ENCODE measurements at places on chromosomes 5 and 9.

- no peak for DNase-seq
Measured at GRCh38 chr5:111747337-111747736, 9.7 kb downstream of the NREP start.

GRCh38 chr9:12680757-12681156 lies 12.4 kb upstream of the TYRP1 start:
- no peak for DNase-seq

- DNase-seq, result no peak
Measured at GRCh38 chr5:122201365-122201764, 72.0 kb downstream of the ZNF474 start.

DNA sequence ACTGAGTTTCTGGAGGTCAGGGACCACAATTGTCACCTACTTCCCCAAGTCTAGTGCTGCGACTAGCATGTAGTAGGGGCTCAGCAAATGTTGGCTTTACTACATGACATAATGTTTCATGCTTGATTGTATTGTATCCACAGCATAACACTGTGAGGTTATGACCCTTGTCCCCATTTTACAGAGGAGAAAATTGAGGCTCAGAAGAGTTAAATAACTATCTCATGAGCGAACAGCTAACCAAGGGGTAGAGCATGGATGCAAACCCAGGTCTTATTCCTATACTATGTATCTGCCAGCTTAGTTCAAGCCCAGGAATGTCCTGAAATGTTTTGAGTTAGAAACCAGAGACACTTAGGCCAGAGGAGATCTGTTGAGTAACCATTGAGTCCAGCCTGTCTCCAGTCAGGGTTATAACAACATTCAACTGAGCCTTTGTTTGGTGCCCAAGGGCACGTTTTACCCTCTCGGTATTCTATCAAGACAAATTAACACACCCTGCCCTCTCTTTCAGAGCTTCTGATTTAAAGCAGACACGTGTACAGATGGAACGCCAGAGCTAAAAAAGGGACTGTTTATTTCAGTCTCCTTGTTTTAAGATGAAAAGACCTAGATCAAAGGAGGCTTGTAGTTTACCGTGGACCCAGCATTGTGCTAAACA lies 16.5 kb downstream of the ANGPTL2 start:
- DNase-seq, result peak; percentile 77

- DNase-seq, result peak; percentile 90
Measured at GRCh38 chr5:136020383-136021015, 8.3 kb upstream of the TGFBI start.

GRCh38 chr9:78158286-78158685 lies 77.6 kb upstream of the CEP78 start:
- DNase-seq, result no peak

- no peak for DNase-seq
Measured at GRCh38 chr5:128109766-128110165, 26.2 kb downstream of the SLC12A2 start.

- no peak for DNase-seq
Measured at GRCh38 chr5:124919076-124919475, 172.6 kb upstream of the ZNF608 start.

DNA sequence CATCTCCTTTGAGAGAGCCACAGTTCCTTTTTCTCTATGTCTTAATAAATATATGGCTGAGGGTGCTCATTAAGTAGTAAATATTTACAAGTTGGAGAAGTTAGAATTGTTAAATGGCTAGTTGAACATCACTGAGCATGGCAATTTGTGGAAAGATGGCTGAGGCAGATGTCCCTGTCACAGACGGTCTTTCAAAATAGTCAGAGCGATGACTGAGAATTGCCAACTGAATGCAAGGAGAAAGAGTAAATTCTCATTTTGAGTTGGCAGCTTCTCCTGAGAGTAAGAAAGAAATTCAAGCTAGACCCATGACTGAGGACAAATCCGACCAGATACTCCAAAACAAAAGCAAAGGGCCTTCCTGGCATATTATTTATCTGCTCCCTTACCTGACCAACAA lies 617.9 kb downstream of the KCTD16 start:
- no peak for DNase-seq

GRCh38 chr5:63154476-63155309 lies 576.1 kb downstream of the LRRC70 start:
- DNase-seq, result no peak

GRCh38 chr9:102700936-102701335 lies 294.2 kb upstream of the CYLC2 start:
- no peak for DNase-seq

- DNase-seq, result peak; percentile 45
Measured at GRCh38 chr9:72894342-72894741, 58.5 kb downstream of the ALDH1A1 start.

- DNase-seq, result no peak
Measured at GRCh38 chr9:119905724-119906123, 536.5 kb upstream of the BRINP1 start.

DNA sequence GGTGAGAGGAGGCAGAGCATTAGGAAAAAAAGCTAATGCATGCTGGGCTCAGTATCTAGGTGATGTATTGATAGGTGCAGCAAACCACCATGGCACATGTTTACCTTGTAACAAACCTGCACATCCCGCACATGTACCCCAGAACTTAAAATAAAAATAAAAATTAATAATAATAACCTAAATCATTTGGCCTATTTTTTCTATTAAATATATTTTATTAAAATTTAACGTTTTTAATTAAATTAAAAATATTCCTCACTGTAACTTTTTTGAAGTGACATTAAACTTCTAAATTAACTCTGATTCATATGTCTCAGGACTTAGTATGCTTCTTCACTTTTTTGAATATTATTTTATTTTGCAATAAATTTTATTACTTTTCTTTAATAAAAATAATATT lies 83.7 kb upstream of the PARP8 start:
- DNase-seq, result no peak

- no peak for DNase-seq
Measured at GRCh38 chr5:139064613-139065012, 133.6 kb downstream of the SIL1 start.

GRCh38 chr5:54009357-54009756 lies 301.0 kb downstream of the ARL15 start:
- no peak for DNase-seq

DNA sequence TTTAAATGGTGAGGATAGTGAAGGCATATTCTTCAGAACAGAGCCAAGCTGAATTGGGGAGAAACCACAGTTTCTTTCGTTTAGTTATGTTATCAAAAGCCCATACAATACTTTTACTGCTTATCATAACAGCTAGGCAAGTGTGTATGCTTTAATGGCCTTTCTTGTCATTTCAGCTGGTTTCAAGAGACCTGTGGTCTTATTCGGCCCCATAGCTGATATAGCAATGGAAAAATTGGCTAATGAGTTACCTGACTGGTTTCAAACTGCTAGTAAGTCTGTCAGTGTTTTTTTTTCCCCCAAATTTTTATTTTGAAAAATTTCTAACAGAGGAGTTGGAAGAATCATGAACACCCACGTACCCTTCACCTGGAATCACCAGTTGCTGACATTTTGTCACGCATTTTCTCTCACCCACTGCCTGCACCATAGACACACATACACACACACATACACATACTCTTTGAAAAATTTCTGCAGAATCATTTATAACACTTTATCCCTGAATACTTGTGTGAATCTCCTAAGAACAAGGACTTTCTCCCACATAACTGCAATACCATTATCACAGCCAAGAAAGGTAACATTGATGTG lies 63.7 kb downstream of the TJP2 start:
- no peak for DNase-seq

DNA sequence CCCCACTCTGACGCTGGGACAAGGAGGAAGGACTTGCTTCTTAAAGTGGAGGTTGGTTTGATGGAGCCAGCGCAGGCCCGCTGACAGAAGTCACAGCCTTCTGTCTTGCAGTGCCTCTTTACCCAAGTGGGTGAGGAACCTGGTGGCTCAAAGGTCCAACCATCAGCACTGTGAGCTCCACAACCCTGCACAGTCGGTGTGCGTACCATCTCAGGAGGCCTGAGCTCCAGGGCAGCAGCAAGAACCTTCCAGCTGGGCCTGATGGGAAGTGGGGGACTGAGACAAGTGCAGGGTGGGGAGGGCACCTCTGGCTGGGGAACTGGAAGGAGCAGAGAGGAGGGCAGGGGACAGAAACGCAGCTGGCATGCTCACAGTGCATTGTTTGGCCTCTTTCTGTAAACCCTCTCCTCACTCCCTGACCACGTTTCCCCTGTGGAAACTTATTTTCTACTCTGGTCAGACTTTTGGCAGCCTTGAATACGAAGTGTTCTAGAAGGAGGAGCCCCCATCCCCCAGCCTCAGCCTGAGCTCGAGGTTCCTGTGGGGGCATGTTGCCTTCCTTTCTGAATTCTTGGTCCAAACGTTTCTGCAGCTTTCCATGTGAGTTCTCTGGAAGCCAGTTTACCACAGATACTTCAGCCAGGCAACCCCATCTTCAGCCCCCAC lies 178.5 kb upstream of the PITX1 start:
- DNase-seq, result no peak

DNA sequence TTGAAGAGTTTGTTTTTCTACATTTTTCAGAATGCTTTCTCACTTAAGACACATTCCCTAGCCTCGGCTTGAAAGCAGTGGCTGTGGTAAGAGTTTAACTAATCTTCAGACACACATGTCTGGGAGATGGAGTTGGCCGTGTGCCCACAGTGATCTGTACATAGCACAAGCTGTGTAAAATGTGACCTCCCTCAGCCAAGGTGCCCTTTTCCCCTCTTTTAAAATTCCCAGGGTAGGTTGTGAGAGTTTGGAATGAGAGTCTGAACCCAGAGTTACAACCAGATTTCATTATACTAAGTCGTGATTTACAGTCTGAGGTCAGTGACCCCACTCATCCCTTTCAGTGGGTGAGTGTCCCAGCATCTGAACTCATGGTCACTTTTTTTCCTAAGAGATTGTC lies 230.4 kb downstream of the DOCK8 start:
- DNase-seq, result peak; percentile 21

Data from fibroblast of gingiva (primary cell).